CD4-positive, alpha-beta T cell treated with Interferon alpha-2 for 1 hour (primary cell): ENCODE measurements at places on chromosomes 1 and 21.

DNA sequence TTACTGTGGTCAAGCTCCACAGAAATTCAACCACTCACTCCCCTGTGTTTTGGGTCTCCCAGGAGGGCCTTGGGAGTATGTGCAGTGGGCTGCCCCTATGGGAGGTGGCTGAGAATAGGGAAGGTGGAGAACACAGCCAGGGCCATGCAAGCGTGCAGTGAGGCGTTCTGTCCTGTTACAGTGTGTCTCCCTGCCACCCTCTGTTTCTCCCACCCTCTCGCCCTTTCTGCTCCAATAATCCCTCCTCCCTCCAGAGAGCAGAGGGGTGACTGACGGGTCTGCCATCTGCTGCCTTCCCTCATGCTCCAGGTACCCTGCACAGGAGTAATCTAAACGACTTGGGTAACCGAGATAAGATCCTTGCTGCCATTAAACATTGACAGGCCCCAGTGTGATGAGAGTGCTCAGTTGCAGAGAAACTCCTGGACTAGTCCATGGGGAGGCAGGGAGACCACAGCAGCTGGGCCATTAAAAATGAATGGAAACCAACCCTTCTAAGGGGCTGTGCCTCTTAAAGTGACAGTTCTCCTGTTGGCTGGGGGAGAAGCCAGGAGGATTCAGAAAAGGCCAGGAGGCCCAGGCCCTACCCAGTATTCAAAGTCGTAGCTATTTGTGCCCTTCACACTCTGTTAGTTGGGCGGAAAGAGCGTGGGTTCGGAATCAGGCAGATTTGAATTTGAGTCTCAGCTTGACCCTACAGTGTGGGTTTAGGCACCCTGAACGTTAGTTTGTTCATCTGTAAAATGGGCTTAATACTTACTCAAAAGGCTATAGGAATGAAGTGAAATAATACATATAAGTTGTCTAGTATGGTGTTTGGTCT lies 22.4 kb upstream of the BTG2 start:
- no peak for DNase-seq

DNA sequence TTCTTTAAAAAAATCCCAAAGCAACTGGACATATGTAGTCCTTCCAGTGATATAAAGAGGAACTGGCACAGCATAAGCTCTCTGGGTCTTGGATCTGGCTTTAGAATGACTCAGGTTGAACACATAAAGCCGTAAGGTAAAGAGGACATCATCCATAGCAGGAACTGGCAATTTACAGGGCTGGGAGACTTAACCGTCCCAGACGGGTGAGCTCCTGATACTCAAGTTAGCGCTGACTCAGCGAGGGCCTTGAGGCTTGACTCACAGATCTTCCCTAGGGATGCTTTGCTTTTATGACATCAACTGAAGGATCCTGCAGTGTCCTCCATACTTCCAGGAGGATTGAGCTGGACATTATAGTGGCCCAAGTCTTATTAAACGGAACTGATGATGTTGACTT lies 154.1 kb downstream of the CLIC6 start:
- no peak for DNase-seq

DNA sequence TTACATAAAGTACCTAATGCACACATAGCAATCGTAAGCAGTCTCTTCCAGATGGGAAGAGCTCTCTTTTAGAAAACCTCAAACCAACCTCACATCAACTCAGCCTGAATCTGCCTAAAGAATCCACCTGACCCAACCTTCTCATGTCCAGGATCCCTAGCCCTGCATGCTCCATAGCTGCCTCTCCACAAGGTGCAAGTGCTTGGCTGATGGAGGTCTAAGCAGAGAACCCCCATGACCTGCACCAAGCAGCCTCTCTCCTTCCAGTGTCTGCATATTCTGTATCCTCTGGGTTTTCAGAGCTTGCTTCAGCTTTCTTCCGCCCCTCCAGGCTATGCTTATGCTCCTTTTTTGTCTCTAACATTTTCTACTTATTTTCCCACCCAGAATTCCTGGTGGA lies 2.5 kb downstream of the LY9 start:
- no peak for DNase-seq

GRCh38 chr1:223363856-223364684 lies at the start of gene SUSD4:
TSS of gene SUSD4 (minus strand) at chr1:223364176. CDS start at chr1:223363425, 751 bp downstream.
- DNase-seq: peak; percentile 60

DNA sequence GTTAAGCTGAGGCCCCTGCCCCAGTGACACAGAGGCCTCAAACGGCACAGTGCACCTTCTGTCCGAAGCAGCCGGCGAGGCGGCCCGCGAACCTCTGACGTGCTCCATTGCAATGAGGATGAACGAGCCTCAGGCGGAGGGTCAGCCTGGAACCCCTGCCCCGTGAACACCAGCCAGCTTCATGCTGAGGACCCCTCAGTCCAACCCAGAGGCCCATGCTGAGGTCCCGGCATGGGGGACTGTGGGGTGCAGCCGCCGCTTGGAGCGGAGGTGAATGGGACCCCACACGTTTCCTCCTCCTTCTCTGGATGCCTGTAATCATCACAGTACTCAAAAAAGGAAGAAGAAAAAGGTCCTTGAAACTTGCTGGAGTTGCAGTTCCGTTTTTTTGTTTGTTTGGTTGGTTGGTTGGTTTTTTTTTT lies 62.1 kb downstream of the PRKCZ start:
- DNase-seq: peak; percentile 13

DNA sequence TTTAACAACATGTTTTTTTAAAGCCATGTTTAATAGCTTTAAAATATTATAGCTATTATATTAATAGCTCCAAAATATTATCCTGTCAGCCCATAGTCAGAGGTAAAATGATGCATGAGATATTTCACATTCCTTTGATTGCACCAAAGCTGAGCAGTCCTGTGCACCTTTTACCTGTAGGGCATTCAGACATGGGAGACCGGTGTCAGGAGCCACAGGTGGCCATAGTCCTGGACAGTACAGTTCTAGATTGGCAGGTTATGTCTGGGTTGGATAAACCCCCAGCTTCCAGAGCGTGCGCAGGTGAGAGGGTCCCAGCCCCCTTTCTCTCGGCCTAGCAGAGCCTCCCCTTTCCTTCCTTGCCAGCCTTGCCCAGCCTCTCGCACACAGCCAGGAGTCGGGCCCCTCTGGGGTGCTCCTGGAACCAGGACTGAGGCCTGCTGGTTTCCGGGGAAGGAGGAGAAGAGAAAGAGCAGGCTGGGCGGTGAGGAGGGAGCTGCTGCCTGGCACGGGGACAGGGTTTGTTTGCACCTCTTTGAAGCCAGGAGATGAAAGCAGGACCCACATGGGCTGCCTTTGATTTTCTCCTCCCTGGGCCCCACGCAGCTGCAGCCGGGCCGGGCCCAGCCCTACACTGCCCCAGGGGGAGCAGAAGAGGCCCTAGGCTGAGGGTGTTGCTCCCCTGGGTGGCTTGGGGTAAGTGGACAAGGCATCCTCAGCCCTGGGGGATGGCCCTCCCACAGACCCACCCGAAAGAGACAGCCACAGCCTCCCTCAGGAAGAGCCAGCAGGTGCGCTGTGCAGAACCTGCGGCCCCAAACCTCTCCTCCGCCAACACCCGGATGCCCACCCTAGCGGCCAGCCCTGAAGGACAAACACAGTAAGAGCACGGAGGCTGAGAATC lies 75.2 kb upstream of the TARDBP start:
- no peak for DNase-seq

- no peak for DNase-seq
Observed at GRCh38 chr1:18116777-18117176, 9.2 kb downstream of the IGSF21 start.

DNA sequence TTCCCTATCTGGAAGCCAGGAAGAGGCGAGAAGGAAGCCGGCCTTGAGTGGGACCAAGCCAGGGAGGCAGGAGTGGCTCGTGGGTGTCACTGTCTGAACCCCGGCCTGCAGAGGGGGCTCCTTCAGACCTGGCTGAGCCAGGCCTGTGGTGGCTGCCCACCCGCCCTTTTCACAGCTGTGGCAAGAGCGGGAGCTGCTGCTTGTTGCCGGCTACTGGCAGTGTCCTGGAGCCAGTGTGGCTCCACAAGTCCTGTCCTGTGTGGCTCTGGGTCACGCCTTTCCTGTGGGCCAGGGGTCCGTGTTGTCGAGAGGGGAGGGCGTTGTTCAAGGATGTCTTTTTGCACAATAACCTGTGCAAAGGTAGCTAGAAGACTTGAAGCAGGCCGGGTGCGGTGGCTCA lies 1.3 kb downstream of the PFKL start:
- no peak for DNase-seq

DNA sequence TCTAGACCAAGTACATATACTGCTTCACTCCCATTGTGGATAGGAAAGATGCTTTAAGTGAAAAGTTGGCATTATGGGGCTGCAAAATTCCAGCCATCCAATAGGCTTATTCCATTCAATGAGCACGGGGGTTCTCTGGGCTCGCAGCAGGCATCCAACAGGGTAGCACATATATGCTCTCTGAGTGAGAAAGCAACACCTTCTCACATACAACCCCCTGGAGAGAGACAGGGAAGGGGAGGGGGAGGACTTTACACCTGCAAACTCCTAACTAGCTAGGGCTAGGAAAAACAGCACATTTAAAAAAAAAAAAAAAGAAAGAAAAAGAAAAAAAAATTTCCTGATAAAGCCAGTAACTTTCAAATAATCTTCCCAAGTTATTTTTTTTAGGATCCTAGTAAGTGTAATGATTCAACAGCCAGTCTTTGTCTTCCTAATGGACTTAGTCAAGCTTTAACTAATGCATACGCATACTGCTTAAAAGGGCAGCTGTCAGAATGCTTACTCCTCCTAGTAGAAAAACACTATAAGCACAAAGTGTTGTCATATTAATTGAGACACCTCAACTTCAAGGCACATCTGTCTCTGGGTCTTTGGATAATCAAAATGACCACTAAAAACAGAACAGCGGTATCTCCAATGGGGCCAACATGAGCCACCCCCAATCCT lies 18.7 kb downstream of the PSMB2 start:
- DNase-seq: no peak

- no peak for DNase-seq
Observed at GRCh38 chr21:41993744-41994143, 16.4 kb downstream of the ZBTB21 start.

DNA sequence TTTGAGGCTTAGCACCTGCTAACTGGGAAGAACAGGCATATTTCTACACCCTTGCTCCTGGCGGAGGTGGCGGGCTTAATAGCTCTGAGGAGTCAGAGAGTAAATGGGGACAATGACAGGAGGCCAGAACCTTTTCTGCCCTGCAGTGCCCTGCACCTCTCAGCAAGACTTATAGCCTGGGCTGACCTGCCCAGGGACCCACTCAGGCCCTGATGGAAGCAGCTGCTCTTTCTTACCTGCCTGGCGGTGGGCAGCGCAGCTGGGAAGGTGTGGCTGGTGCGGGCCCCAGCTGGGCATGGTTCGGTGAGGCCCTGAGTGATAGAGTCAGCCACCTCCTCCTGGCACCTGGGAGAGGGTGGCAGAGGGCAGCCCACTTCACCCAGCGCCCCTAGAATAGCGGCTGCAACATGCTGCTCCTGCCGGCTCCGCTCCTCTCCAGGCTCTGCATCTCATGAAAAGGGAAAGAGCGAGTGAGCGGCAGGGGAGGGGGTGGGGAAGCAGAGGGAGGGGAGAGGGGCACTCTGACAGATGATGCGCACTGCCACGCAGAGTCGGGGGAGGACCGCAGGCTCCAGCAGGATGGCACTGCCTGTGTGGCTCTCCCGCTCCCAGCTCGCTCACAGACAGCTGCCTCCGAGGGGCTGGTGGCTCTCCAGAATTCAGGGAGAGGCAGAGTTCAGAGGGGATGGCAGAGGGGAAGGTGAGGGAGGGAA lies at the start of gene RGS8:
Gene RGS8 (minus strand): TSS at position 472 of the 713 bp plus-strand sequence. CDS start 14,938 bp downstream, outside the sequence.
- no peak for DNase-seq

- no peak for DNase-seq
Observed at GRCh38 chr1:87305151-87305550, 23.5 kb upstream of the LMO4 start.

DNA sequence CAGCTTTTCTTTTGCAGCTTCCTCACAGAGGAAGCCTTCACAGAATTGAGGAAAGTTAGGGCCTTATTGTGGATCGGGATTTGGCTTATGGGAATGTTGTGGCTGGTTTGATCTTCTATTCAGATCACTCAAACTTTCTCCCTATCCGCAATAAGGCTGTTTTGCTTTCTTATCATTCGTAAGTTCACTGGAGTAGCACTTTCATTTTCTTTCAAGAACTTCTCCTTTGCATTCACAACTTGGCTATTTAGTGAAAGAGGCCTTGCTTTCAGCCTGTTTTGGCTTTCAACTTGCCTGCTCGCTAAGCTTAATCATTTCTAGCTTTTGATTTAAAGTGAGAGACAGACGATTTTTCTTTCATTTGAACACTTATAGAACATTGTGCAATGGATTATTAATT lies 181.9 kb upstream of the B3GALT2 start:
- no peak for DNase-seq

DNA sequence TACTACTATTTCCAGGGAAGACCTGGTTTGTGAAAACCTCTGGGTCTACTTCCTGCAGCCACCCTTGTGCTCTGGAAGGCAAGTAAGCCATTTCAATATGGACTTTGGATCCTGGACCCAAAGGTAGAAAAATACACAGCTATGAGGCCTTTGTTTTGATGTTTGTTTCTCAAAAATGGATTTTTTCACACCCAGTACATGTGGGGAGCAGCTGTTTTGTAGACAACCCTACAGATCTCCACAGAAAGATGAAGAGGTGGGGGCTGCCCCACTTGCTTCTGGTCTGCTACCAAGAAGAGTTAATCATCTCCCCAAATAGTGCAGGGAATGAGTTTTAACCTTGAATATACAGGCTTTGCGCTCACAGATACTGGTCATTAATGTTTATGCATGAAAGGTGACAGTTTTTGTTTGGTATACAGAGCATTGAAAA lies 29.2 kb downstream of the ZNF281 start:
- no peak for DNase-seq

DNA sequence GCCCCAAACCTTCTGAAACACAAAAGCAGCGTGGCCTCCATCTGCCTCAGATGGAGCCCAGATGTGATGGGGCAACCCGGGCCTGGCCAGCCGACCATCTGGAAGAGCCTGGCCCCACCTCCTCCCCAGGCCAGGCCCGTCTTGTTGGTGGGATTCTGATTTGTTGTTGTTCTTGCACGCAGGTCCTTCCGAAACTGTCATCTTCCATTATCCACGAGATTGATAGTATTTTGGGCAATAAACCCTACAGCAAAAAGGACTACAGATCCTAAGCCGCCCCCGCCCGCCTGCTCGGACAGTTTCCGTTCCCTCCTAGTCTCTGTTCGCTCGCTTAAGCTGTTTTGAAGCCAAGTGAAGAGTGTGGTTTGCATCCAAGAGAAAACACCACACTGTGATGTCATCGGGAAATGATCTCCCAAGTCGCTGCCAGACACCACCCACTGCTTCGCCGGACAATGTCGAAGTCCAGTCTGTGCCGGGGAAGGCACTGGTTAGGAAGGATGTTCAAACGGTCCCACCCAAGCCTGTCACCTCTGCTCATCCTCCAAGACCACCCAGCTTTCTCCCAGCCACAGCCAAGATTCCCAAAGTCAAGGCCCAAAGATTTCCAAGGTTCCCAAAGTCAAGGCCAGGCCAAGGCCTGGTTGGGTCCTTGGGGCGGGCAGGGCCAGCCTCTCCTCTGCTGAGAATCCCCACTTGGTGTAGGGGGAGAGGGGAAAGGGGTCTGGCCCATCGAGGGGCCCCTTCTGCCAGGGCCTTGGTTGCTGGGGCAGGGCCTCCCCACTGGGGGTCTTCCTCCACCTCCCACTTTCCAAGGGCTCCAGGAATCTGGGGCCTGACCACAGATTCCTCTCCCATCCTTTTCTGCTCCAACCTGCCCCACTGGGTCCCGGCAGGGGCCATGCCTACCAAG lies 52.9 kb downstream of the KCNAB2 start:
- DNase-seq: no peak
